ENCODE measurements at places on chromosomes 16 and 17. TPM values are rescaled to one million over a fixed set of nuclear protein-coding genes. Genes with fewer than 3 reads are reported as not detected.

The CX3CL1 gene
- total RNA-seq: 11.9 TPM

The MYH1 gene
- not detected for total RNA-seq

The CYB5B gene
- total RNA-seq: 64.7 TPM

The PRRT2 gene
- total RNA-seq: 1.1 TPM

The EVPLL gene
- total RNA-seq: not detected

Measured in heart right ventricle (tissue), 16 donors.